NCI-H2107 (cell line): ENCODE measurements at places on chromosomes 7 and 10.

GRCh38 chr7:135965602-135966001, 11.6 kb downstream of the MTPN start:
- no peak for DNase-seq

- no peak for DNase-seq
These were observed 50.2 kb downstream of the LAMB4 start for GRCh38 chr7:108079648-108080591.

DNA sequence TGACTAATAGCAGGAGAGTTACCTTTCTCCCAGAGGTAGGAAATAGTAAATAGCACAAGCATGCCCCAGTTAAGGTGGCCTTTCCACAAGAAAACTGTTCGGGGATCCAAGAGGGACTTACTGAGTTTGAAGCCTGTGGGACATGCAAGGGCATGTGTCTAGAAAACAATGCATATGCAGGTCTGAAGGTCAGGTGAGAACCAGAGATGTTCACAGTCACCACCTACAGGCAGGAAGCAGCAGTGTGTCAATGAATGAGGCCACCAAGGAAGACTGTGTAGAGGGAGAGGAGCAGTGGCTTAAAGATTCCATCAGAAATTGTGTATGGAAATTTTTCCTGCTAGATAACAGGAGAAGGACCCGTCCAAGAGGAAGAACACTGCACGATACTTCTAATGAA, 66.0 kb downstream of the CALD1 start:
- DNase-seq, result no peak

GRCh38 chr10:127932521-127933270, 25.8 kb downstream of the PTPRE start:
- DNase-seq, result no peak

- DNase-seq, result peak; percentile 1
These were observed 22.1 kb upstream of the OPN4 start for GRCh38 chr10:86632009-86632800.

DNA sequence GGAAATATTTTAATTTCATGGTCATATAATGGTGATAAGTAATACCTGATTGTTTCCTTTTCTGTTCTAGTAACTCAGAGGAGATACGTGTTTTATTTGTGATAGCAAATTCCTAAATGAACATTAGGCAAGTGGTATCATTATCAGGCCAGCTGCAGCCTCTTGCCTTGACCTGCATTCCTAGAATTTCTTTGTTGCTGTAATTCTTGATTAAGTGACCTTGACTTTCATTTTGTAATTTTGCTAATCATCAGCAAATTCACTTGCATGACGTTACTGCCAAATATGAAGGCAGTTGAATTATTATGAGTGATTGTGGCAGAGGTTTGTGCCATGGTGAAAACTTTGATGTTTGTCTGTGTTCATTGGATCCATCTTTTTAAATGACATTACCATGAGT, 5.6 kb upstream of the AS3MT start:
- no peak for DNase-seq

- no peak for DNase-seq
These were observed 104.9 kb upstream of the ACBD5 start for GRCh38 chr10:27345455-27345920.

DNA sequence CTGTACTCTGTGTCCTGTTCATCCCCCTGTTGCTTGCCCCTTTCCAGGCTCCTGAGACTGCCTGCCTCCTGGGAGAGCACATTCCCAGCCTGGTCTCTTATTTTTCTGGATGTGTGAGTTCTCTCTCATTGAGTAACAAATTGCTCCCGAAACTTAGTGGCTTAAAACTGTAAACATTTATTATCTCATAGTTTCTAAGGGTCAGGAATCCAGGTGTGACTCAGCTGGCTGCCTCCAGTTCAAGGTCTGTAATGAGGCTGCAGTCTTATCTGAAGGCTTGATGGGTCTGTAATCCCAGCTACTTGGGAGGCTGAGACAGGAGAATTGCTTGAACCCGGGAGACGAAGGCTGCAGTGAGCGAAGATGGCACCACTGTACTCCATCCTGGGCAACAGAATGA, 53.6 kb upstream of the PRR15 start:
- no peak for DNase-seq

GRCh38 chr10:128739930-128740329, 613.7 kb upstream of the MKI67 start:
- no peak for DNase-seq

GRCh38 chr7:40716052-40716451, 581.2 kb downstream of the SUGCT start:
- DNase-seq, result no peak
